ENCODE measurements at places on chromosomes 3 and 15. TPM values are rescaled to one million over a fixed set of nuclear protein-coding genes. Genes with fewer than 3 reads are reported as not detected.

Gene UROC1
- not detected for total RNA-seq

Gene MOBP
- not detected for total RNA-seq

Gene UQCRC1
- total RNA-seq: 167 TPM

Gene RETNLB
- total RNA-seq: not detected

Gene CPLX3
- total RNA-seq: 0.06 TPM
